ENCODE measurements at places on chromosomes 4 and X. TPM values are rescaled to one million over a fixed set of nuclear protein-coding genes. Genes with fewer than 3 reads are reported as not detected.
A peak's percentile ranks its signal among the peaks of the same experiment; 100 is the strongest.

GRCh38 chr4:90495211-90495610 is 368.0 kb downstream of the CCSER1 start:
- no peak for DNase-seq
- no peaks in the 10 kb centered on the region for H3K4me1 ChIP-seq
- H3K4me3 ChIP-seq = no peak overlapping the region
- H3K36me3 ChIP-seq = no peaks in the 10 kb centered on the region
- no peak overlapping the region for H3K27ac ChIP-seq
- no peaks in the 10 kb centered on the region for H3K27me3 ChIP-seq

- H3K27ac ChIP-seq = no peak overlapping the region
- no peaks in the 10 kb centered on the region for H3K27me3 ChIP-seq
- H3K4me1 ChIP-seq = no peaks in the 10 kb centered on the region
- H3K4me3 ChIP-seq = no peak overlapping the region
- DNase-seq = no peak
These were observed 570.7 kb downstream of the PCDH7 start for GRCh38 chr4:31290836-31291235.

GRCh38 chr4:12050357-12050756 is 621.7 kb upstream of the HS3ST1 start:
- no peak for DNase-seq
- H3K4me3 ChIP-seq = no peak overlapping the region
- no peak overlapping the region for H3K27ac ChIP-seq
- no peaks in the 10 kb centered on the region for H3K27me3 ChIP-seq
- no peaks in the 10 kb centered on the region for H3K36me3 ChIP-seq

DNA sequence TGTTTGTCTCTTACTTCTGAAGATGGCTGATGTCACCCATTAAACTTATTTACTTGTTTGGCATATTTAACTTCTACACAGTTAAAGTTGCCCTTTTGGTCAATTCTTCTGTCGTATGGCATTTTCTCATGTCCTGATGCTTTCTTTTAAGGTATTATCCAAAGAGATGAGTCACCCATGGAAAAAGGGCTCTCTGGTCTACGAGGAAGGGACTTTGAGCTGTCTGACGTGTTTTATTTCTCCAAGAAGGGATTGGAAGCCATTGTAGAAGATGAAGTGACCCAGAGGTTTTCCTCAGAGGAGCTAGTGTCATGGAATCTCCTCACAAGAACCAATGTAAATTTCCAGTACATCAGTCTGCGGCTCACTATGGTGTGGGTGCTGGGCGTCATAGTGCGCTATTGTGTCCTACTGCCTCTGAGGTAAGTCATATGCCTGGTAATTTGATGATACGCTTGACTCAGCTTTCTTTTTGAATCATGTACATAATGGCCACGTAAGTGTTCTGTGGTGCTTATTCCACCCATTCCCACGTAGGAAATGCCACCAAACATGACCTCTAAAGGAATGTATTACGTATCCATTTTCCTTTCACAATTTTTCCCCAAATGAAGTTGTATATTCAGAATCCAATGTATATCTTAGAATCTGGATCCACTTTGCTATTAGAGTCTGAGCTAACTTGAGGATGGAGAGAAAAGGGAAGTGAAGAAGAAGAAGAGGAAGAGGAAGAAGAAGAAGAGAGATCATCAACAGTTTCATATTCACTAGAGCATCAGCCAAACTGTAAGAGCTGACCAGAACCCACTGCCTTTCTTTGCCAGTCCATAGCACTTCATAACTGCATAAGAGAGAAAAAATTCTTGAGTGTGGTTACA is 45.7 kb downstream of the GPAT3 start:
- no peak for DNase-seq
- peaks cover 4% of the 10 kb centered on the region for H3K4me1 ChIP-seq
- no peaks in the 10 kb centered on the region for H3K36me3 ChIP-seq
- no peaks in the 10 kb centered on the region for H3K27me3 ChIP-seq
- H3K27ac ChIP-seq = no peak overlapping the region

- no peaks in the 10 kb centered on the region for H3K4me1 ChIP-seq
- no peaks in the 10 kb centered on the region for H3K27me3 ChIP-seq
- no peak overlapping the region for H3K27ac ChIP-seq
- no peak overlapping the region for H3K4me3 ChIP-seq
- H3K36me3 ChIP-seq = no peaks in the 10 kb centered on the region
- peak; percentile 39 for DNase-seq
These were observed 45.7 kb upstream of the INTU start for GRCh38 chr4:127586922-127587571.

DNA sequence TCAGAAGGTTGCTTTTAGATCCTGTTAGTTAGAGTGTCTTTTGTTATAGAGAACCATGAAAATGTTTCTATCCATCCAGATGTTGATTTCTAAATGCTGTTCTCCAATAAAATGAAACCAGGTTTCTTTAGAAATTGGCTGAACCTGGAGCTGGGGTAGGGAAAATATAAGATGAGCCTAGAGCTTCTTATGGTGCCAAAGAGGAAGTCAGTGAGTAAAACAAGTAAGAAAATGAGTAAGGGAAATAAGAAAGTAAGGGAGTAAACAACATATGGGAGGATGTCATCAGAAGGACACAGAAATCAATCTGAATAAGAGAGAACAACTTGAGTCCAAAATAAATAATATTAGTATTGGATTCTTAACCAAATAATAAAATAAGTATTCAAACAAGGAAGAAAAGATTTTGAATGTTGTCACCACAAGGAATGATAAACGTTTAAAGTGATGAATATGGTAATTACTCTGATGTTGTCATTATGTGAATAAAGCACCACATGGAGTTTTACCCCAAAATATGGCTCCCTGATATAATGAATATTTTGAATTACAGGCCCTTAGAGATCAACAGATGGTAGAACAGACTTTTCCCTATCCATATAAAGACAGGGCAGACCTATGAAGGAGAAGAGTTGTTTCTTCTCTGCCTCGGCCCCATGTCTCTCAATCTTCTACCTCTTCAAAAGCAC is 506.1 kb downstream of the IL15 start:
- H3K36me3 ChIP-seq = no peaks in the 10 kb centered on the region
- H3K4me1 ChIP-seq = no peaks in the 10 kb centered on the region
- no peaks in the 10 kb centered on the region for H3K27me3 ChIP-seq
- no peak overlapping the region for H3K27ac ChIP-seq

Gene ADH1A
- not detected for total RNA-seq

GRCh38 chrX:111244235-111244750 is 26.0 kb downstream of the CAPN6 start:
- DNase-seq = peak; percentile 14
- H3K4me1 ChIP-seq = no peaks in the 10 kb centered on the region
- no peak overlapping the region for H3K4me3 ChIP-seq
- no peak overlapping the region for H3K27ac ChIP-seq

Gene KIAA1210
- total RNA-seq = not detected

Gene KLHL4
- total RNA-seq = 1.7 TPM

- no peak overlapping the region for H3K4me3 ChIP-seq
- H3K4me1 ChIP-seq = no peaks in the 10 kb centered on the region
- DNase-seq = no peak
- H3K27me3 ChIP-seq = no peaks in the 10 kb centered on the region
These were observed 52.9 kb downstream of the JAKMIP1 start for GRCh38 chr4:6147441-6147840.

Gene GAGE12F
- total RNA-seq = not detected

Gene GPR119
- total RNA-seq = not detected

DNA sequence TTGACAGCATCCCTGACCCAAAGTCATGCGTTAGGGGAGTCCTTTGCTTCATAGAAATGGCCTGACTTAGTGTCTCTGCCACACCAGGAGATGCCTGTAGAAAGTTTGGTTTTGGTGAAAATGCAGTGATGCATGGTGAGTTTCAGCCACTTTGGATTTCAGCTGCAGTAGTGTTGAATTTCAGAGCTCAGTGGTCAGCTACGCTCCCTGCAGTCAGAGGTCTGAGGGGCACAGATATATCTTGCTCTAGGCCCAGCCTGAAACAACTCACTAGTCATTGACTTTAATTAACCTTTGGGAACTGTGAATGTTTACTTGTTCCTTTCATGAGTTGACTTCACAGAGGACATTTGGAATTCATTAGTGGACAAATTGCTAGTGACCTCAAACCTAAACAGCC is 17.5 kb downstream of the RBMX2 start:
- DNase-seq = no peak
- H3K4me1 ChIP-seq = no peaks in the 10 kb centered on the region
- no peak overlapping the region for H3K4me3 ChIP-seq
- H3K36me3 ChIP-seq = 0 out of 2 replicates have a peak, but pooled peaks cover 3% of the 10 kb centered on the region
- no peak overlapping the region for H3K27ac ChIP-seq

Gene GYG2
- 9.2 TPM for total RNA-seq

- H3K4me1 ChIP-seq = peaks cover 19% of the 10 kb centered on the region
- H3K27me3 ChIP-seq = no peaks in the 10 kb centered on the region
- H3K4me3 ChIP-seq = no peak overlapping the region
- DNase-seq = peak; percentile 88
These were observed 47.4 kb upstream of the IL21 start for GRCh38 chr4:122668241-122668640.

DNA sequence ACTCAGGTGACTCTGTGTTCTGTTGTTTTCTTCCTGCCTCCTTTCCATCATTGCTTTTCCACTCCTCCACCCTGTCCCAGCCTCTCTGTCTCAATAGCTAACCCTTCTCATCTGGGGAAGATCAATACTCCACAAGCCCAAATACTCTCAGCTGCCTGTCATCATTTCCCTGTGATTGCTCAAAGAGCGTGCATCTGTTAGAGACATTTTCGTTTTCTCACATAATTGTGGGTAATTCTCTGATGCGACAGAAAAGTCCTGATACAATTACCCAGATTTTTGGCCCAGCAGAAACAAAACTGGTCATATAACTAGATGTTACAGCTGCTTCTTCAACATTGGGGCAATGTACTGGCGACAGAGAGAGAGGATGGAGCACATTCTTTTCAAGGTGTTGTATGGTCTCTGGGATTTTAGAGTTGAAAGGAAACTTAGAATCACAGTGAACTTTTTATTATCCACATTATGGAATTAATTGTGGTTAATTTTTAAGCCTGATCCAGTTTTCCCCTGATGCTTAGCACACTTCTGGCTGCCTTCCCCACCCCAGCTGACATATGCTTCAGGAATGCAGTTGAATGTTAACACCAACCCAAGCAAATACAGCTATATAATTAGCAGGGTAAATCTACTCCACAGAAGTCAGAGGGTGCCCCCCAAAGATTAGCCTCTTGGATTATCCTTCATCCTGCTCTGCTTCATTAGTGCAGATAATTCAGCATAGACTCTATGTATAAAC is 171.4 kb upstream of the ANXA3 start:
- H3K27ac ChIP-seq = no peak overlapping the region
- H3K4me1 ChIP-seq = no peaks in the 10 kb centered on the region
- no peaks in the 10 kb centered on the region for H3K27me3 ChIP-seq
- H3K4me3 ChIP-seq = no peak overlapping the region

DNA sequence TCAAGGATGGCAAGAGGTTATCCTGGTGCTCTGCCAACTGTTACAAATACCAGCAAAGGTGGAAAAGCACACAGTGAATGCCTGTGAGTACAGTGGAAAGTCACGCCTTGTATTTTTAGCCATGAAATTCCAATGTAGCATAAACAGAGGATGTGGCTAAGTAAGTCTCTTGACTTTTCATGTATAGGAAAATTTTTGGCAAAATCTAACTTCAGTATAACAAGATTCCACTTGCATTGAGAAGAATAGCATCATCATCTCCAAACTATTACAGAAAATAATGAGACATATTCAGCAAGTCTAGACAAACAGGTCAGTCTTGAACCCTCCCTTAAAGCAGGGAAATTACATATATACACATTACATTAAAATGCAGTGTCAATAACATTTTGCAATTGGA is 7.9 kb downstream of the SLC10A6 start:
- no peaks in the 10 kb centered on the region for H3K27me3 ChIP-seq
- peak overlapping the region; percentile 3 for H3K27ac ChIP-seq
- no peak overlapping the region for H3K4me3 ChIP-seq
- DNase-seq = peak; percentile 48
- no peaks in the 10 kb centered on the region for H3K36me3 ChIP-seq

Gene GATA1
- total RNA-seq = not detected

DNA sequence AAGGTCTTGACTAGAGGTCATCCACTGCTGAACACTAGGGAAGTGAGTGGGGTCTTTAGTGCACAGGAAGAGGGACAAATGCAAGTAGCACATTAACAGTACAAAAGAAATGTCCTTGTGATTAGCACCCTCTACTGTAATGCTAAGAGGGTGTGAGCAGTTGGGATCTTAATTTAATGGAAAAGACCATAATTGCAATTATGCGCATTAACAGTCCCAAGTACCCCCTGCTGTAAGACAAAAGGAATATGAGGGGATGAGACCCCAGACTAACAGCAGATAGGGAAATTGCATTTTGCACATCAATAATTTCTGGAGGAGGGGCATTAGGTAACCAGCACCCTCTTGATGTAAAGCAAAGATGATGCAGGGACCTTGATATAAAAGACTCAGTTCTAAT is 285.0 kb downstream of the CHIC1 start:
- no peaks in the 10 kb centered on the region for H3K4me1 ChIP-seq
- DNase-seq = no peak
- no peak overlapping the region for H3K27ac ChIP-seq
- no peak overlapping the region for H3K4me3 ChIP-seq

DNA sequence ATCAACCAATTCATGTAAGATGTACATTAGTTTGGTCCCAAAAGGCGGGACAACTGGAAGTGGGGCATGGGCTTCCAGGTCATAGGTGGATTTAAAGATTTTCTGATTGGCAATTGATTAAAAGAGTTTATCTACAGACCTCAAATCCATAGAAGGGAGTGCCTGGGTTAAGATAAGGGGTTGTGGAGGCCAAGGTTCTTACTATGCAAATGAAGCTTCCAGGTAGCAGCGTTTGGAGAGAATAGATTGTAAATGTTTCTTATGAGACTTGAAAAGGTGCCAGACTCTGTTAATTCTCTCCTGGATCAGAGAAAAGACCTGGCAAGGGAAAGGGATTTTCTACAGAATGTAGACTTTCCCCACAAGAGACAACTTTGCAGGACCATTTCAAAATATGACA is 2.4 kb downstream of the MGST2 start:
- H3K4me1 ChIP-seq = peaks cover 2% of the 10 kb centered on the region
- H3K27ac ChIP-seq = no peak overlapping the region
- H3K4me3 ChIP-seq = no peak overlapping the region
- no peaks in the 10 kb centered on the region for H3K36me3 ChIP-seq

DNA sequence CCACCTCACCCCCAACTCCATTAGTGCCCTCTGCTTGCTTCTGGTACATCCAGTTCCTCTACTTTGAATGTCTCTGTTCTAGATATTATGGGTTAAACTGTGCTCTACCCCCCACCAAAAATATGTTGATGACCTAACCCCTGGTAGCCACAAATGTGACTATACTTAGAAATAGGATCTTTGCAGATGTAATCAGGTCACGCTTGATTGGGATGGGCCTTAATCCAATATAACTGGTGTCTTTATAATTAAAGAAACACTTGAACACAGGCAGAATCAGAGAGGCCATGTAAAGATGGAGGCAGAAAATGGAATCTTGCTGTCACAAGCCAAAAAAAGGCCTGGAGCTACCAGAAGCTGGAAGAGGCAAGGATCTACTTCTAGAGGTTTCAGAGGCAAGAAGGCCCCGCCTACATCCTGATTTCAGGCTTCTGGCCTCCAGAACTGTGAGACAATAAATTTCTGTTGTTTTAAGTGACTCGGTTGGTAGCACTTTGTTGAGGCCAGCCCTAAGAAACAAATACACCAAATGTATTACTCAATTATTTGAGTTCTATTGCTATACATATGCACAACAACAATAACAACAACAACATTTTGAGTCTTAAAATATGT is 220.0 kb downstream of the PPP3CA start:
- H3K27ac ChIP-seq = no peak overlapping the region
- no peaks in the 10 kb centered on the region for H3K4me1 ChIP-seq
- no peaks in the 10 kb centered on the region for H3K27me3 ChIP-seq
- no peak overlapping the region for H3K4me3 ChIP-seq

- no peak overlapping the region for H3K4me3 ChIP-seq
- H3K4me1 ChIP-seq = no peaks in the 10 kb centered on the region
- no peaks in the 10 kb centered on the region for H3K27me3 ChIP-seq
- H3K27ac ChIP-seq = no peak overlapping the region
- DNase-seq = no peak
These were observed 342.8 kb upstream of the F9 start for GRCh38 chrX:139187738-139188137.

Measured in IMR-90 (cell line).